ENCODE measurements at places on chromosomes 3 and 15.

GRCh38 chr3:185423178-185423577 lies 60.2 kb downstream of the MAP3K13 start:
- no peak for DNase-seq

DNA sequence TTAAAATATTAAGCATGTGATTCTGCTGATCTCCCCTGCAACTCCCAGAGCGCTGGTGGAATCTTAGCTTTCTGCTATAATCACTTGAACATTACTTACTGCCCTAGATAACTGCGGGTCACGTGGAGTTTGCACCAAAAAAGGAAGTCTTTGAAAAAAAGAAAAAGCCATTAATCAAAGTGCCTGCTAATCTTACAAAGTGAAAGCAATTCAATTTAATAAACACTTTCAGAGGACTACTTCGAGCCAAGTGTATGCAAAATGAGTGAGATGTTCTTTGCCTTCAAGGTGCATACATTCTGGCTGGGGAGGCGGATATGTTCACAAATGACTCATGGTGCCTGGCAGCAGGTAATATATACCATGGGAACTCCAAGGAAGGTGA lies 109.9 kb upstream of the GAP43 start:
- no peak for DNase-seq

DNA sequence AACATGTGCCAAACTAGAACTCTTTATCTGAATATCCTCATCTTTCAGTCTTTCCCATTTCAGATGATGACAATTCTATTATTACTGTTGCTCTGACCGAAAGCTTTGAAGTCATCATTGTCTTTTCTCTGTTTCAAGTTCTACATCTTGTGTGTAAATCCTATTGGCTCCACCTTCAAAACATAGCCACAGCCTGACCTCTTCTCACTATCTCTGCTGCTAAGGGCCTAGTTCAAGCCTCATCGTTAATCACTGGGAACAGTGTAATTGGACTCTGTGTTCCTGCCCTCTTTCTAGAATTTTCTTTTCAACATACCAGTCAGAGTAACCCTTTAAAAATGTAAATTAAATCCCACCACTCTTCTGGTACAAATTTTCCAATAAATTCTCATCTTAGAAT lies 105.1 kb downstream of the OXSM start:
- no peak for DNase-seq

DNA sequence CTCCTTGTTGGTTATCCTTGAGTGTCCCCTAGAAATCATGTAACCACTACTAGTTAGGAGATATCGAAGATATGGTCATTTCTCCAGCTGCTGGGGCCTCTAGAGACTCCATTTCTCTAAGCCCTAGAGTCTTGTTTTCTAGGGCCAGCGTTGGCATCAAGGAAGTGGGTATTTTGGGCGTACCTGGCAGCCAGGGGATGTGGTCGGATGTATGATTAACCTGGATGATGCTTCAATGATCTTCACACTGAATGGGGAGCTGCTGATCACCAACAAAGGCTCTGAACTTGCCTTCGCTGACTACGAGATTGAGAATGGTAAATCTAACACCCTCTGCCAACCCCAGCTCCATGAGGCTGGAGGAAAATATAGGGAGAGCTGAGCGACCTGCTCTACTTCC lies 325.5 kb downstream of the RYR3 start:
- DNase-seq, result no peak

DNA sequence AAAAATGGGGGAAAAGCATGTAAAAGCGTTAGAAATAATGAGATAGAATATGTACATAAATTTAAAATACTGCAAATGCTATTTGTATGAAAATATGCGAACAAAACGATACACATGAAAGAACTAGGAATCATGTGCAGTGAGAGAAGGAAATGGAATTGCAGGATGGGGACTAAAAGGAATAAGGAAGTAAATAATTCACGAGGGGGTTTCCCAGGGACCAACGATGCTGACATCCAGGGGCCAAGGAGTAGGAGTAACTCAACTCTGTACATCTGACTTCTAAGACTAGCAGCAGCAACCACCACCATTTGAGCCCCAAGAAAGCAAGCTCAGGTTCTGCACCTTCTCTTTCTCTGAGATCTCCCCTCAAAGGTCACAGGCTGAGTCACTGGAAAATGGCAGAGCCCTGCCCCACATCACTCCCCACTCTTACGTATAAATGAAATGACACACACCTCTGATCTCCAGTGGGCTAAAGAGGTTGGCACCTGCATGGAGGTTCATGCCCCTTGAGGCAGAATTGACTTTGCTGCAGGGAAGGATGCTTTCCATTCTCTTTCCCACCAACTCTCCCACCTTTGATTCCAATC lies 100.0 kb upstream of the DLG1 start:
- DNase-seq, result peak; percentile 61

- no peak for DNase-seq
Observed at GRCh38 chr15:90060797-90061196, 41.5 kb downstream of the IDH2 start.

GRCh38 chr3:36911990-36912804 lies 32.7 kb downstream of the TRANK1 start:
- peak; percentile 19 for DNase-seq

- no peak for DNase-seq
Observed at GRCh38 chr3:123412076-123412475, 36.8 kb downstream of the ADCY5 start.

DNA sequence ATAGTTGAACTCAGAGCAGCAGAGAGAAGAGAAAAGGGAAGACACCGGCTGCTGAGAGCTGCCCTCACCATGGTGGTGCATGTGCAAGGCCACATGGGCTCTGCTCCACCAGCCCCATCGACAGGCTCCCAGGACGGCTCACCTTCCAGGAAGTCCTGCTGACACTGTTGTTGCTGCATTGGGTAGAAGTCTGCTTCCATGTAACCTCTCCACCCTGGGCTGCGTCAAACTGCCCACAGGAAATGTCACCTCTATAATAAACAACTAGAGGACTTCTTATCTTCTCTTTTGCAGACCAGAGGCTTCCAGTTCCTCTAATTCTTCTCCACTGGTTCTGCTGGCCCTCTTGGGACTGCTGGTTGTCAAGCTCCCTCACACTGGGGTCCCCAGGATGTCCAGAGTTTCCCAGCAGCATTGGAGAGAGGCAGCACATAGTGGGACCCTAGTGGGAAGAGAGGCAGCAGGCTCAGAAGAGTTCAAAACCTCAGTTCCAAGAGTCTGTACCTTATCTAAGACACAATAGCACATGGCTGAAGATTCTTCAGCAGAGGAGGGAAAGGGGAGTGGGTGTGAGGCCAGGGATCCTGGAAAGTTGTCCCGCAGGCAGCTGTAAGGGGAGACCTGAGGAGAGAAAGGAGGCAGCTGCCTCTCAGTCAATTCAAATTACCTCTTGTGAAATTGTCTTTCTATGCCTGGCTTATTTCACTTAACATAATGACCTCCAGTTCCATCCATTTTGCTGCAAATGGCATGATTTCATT lies 5.8 kb upstream of the CCR3 start:
- DNase-seq, result no peak

- peak; percentile 40 for DNase-seq
Observed at GRCh38 chr15:74869726-74870407, 3.3 kb downstream of the SCAMP2 start.

GRCh38 chr15:25185156-25185710 lies 230.4 kb downstream of the SNRPN start:
- no peak for DNase-seq

GRCh38 chr3:173747427-173747826 lies 349.9 kb downstream of the NLGN1 start:
- no peak for DNase-seq

GRCh38 chr3:49900491-49901153 lies 3.1 kb downstream of the MST1R start:
- no peak for DNase-seq

GRCh38 chr15:101451266-101451799 lies 38.2 kb downstream of the PCSK6 start:
- peak; percentile 52 for DNase-seq

DNA sequence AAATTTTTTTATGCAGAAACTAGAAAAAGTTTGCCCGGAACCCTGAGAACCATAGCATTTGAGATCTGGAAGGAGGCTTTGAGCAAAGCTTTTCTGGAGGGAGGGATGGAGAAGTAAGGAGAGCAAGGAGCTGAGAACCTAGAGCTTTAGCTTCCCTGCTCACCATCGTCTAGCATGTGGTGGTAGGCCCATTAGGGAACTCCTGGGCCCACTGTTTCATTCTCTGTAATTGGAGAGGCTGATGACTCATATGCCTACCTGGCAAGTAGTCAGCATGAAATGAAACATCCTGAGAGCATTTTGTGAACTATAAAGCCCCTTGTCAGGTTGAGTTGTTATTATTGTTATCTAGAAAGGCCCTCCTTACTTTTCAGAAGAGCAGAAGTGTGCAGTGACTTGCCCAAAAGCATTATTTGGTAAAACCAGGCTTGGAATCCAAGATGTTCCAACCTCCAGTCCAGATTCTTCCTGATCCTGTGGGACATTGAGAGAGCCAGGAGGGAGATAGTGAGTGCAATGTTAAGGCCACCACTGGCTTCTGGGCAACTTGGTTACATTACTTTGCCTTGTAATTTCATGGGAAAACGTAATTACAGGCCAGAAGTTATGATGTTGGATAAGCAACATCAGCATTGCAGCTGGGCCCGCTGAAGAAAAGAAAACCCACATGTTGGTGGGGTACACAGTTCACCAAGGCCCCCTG lies 104.5 kb upstream of the BFSP2 start:
- no peak for DNase-seq

- DNase-seq, result no peak
Observed at GRCh38 chr15:41656188-41656587, 4.0 kb upstream of the MGA start.

GRCh38 chr15:101532865-101533264 lies 43.4 kb upstream of the PCSK6 start:
- DNase-seq, result no peak

GRCh38 chr3:55765398-55765797 lies 278.3 kb upstream of the WNT5A start:
- no peak for DNase-seq

GRCh38 chr3:177338697-177339219 lies 141.5 kb upstream of the TBL1XR1 start:
- no peak for DNase-seq

DNA sequence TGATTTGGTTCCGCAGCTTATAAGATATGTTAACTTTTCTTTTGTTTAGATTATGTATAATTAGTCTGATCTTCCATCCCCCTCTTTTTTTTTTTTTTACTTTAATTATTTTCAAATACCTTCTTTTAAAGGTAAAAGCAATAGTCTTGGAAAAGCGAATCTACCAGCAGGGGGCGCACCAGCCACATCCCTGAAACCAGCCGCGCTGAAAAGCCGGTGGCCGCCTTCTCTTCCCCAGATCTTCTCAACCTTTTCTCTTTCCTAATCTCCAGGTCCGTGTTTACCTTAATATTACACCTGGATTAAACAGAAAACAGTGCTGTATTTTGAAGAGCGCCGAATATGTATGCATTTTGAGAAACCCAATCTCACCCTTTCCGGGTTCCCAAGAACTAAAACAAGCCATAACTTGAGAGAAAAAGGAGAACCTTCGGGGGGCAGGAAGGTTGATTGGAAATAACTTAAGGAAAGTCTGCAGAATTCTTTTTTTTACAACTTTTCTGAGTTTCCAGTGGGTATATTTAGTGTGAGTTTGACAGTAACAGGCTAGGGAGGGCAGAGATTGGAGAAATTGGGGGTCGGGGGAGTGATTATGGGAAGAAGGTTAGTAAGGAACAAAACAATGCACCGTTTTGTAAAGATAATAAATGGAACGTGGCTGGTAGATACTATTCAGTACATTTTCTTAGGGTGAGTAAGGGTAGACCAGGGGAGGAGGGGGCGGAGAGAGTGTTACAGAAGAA lies 2.0 kb upstream of the SOX2 start:
- peak; percentile 75 for DNase-seq

- no peak for DNase-seq
Observed at GRCh38 chr15:89184357-89184756, 37.0 kb downstream of the RLBP1 start.

DNA sequence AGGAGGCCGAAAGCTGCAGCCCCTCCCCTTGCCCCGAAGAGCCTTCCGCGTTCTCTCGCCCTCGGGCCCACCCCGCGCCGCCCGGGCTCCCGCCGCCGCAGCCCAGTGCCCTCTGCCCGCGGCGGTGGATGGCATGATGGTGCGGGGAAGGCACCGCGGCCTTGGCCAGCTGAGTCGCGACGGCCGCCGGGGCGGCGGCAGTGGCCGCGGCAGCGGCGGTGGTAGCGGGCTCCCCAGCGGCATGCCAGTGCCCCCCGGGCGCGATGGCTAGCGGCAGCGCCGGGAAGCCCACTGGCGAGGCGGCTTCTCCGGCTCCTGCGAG lies 1.2 kb downstream of the TLNRD1 start:
- no peak for DNase-seq

DNA sequence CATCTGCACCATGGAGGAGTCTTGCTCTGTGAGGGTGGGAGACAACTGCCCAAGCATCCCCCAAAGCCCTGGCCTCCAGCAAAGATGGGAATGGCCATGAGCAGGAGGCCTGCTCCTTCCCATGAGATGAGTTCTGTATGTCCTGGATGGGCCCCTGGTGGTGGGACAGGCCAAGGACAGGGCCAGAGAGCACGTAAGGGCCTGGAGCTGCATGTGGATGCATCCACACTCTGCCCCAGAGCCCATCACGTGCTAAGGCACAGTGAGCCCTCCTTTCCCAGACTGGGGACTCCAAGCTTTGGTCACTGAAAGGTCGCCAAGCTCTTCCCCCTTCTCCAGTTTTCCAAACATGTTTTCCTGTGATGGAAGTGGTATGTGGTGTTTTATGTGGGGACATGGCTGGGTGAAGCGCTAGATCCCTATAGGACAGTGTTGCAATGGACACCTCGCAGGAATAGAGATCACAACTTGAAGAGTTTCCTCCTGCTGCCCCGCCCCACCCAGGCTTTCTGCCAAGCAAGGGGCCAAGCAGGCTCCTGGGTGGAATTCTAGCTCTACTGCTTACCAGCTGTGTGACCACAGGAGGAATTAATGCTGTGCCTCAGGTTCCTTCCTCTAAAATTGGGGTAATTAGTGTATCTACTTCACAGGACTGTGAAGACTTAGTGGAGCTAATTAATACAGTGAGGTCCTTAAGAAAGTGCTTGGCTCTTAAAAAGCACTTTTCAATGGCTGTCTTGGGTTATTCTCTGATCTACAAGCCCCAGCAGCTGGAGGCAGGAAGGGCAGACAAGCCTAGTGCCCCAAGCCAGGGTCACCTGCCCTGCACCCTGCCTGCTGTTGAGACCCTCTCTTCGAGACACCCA lies 106.4 kb upstream of the RPL32 start:
- no peak for DNase-seq

All from stimulated activated naive CD8-positive, alpha-beta T cell treated with anti-CD3 and anti-CD28 coated beads, Interleukin-15, Interleukin-2, amounts not matched to agents 100 U/mL and 50 U/mL, for 24 hours (primary cell).